GM04504 (cell line): ENCODE measurements at places on chromosomes 11 and 22.

GRCh38 chr11:12211331-12212065 is 101.1 kb downstream of the MICAL2 start:
- no peak for DNase-seq

- DNase-seq, result no peak
Observed at GRCh38 chr22:47631571-47632102, 869.2 kb downstream of the TBC1D22A start.

GRCh38 chr11:75899806-75900205 is 84.8 kb downstream of the UVRAG start:
- DNase-seq, result no peak

GRCh38 chr22:47059076-47059475 is 296.6 kb downstream of the TBC1D22A start:
- no peak for DNase-seq

- DNase-seq, result peak; percentile 8
Observed at GRCh38 chr11:32210556-32210955, 119.7 kb downstream of the RCN1 start.

DNA sequence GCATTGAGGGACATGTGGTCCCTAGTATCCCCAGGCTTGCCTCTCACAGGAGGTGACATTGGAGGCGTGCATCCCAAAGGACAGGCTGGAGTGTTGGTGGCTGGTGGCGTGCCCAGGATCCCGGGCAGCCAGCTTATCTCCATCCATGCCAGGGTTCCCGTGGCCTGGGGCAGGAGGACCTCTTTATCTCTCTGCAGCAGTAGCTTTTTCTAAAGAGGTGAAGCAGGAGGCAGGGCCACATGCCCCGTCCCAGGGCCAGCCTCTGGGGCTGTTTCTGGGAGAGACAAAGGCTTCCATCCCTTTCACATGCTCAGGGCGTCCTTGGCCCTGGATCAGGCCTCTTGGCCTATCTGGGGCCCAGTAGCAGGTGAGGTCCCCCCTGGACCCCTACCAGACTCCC is 19.7 kb downstream of the PARVG start:
- no peak for DNase-seq

DNA sequence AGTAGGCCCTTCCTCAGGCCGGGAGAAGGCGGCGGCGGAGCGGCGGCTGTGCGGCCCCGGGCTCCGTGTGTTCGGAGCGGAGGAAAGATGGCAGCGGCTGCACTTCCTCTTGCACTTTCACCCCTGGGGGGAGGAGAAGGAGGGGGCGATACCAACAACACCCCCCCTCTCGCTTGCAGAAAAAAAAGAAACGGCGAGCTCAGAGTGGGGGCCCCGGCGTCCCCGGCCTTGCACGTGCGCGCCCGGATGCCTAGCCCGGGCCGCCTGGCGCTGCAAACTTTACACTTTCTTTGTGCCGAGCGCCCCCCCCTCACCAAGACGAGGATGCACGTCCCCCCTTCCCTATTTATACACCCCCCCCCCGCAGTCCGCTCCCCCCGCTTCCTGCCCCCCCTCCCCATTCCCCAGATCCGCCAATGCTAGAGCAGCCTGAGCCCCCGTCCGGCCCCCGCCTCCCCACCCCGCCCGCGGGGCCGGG is at the start of gene PATZ1:
TSS of gene PATZ1 (minus strand) at position 92 of the 478 bp plus-strand sequence. CDS start 744 bp downstream, outside the sequence.
- DNase-seq, result no peak

DNA sequence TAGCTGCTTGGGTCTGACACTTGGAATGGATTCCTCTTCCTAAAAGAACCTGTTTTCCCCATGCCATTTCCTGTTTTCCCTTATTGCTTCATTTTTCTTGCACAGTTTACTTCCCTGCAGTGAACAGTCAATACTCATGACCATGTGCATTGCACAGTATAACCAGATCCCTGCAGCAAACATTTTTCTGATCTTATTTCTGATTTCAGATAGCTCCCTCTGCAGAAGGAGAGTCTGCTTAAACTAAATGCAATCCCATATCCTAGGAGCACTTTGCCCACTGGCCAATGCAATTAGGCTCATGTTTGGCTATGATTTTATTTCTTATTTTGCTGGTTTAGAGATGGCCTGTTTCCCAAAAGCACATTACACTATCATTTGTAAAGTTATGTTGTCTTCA is 96.7 kb upstream of the CD44 start:
- DNase-seq, result no peak

DNA sequence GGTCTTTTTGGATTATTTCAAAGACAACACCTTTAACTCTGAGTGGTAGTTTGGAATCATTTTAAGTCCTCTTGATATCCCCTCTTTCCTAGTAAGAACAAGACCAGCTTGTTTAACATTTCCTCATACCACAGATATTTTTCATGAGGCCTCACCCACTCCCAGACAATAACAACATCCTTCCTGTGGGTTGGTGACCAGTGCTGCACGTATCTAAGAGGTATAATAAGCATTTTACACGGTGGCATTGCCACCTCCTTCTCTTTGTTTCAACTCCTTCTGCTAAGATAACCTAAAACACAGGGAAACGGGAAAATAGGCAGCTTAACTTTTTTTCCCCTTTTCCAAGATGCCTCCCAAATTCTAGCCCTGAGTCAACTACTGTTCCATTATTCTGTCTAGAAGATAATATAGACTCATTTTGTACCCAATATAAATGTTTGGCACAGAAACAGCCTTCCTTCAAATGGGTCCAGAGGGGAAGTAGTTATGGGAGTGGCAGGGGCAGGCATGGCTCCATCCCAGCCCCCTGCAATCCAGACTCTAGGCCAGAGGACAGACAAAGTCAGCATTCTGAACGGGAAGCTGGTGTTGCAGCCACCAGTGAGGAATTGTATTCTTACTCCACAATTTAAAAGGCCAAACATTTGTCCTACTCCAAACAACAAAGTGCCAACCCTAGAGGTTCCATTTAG is 28.5 kb downstream of the MAML2 start:
- no peak for DNase-seq

DNA sequence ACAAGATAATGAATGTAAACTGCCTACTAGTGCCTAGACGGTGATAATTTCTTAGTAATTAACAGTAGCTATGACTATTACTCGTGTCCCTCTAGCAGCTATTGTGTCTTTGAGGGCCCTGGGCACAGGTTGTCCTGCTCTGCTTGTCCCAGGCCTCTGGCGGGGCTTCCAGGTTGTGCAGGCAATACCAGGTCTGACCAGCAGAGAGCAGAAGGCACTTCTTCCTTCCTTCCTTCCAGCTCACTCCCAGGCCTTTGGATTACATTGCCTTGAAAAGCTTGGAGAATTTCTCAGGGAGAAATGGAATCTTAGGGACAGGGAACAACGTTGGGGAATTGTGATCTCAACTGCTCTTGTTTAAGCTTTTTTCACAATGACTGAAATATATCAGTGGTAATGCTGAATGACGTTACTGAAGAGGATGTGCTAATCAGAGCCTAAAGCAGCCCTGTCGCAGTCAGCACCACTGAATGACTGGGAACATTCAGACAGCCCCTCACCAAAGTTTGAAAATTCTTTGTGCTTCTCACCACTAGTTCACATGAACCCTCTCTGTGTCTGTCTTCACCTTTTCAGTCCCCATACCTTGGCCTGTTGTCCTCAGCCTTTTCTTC is 8.4 kb upstream of the CCKBR start:
- DNase-seq, result no peak

- no peak for DNase-seq
Observed at GRCh38 chr11:29272019-29272654, 744.7 kb downstream of the KCNA4 start.

DNA sequence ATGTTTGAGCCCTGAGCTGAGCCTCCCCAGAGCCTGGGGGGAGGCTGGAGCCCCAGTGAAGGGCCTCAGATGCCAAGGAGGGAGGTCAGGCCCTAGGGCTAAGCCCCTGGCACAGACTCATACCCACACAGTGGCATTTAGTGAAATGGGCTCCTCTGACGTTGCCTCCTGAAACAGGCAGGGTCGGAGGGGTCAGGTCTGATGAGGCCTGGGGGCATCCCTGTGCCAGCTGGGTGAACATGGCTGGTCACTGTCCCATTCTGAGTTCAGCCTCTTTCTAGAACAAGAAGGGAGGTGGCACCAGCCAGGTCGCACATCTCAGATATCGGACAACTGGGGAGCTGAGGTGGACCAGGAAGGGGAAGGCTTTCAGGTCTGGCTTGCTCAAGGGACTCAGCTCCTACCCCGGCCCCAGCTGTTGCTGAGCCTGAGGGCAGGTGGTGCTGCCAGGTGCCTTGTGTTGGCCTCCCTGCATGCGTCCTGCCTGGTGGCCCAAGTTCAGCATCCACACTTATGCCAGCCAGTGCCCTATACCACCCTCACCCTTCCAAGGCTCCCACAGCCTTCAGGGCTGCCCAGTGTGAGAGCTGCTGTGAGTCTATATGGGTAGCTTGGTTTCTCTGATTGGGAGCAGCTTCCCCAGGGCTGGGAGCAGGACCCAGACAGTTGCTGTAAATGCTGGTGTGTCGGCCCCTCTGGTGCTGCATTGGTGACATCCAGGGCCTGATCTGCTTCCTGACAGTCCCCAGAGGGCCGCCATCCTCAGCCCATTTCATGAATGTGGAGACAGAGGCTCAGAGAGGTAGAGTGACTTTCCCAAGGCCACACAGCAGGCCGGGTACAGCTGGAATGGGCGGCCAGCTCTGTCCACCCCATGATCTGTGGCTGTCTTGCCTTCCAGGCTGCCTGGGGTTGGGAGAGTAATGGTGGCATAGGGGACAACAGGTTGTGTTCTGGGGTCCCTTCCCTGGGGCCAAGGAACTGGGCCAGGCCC is 32.8 kb upstream of the PPARA start:
- DNase-seq, result no peak

DNA sequence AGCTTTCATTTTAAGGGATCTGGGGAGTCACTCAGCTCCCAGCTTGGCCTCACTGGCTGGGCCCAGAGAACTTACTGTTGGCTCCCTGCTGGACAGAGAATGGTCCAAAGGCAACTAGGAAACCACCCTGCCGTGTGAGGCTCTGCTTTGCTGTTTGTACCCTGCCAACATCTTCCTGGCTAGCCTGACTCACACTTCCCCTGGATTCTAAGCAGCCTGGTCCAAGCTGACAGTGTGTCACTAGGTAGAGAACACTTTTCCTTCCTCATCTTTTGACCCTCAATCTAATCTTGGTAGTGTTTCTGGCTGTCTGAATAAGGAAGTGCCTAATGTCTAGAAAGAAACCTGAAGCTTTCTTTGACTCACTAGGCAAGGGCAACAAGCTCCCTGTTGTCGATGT is 76.7 kb downstream of the FAR1 start:
- no peak for DNase-seq

GRCh38 chr22:42860968-42861367 is 3.9 kb upstream of the ARFGAP3 start:
- no peak for DNase-seq

GRCh38 chr11:109914809-109915653 is 178.2 kb upstream of the ZC3H12C start:
- DNase-seq, result peak; percentile 11

DNA sequence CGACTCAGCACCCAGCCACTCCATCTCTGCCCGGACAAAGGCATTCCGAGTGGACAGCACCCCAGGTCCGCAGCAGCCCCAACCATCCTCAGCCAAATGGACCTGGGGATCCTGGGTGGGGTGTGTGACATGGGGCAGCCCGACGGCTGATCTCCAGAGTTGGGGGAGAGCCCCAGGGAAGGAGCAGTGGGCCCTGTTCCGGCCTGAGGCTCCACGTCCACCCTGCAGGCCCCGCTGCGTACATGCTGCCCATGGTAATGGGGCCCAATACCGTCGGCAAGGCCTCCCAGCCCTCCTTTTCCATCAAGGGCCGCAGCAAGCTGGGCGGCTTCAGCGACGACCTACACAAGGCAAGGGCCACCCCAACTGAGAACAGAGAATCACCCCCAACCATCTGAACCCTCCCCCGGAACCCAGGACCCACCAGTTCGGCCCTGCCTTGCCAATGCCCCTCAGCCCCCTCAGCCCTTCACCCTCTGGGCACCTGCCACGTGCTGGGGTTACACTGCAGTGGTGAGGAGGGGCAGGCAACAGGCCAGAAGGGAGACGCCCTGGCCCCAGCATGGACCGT is 5.4 kb downstream of the SCGB1C1 start:
- DNase-seq, result no peak

GRCh38 chr11:134763030-134763388 is 351.0 kb upstream of the B3GAT1 start:
- DNase-seq, result no peak

GRCh38 chr11:34404280-34404679 is 34.5 kb upstream of the CAT start:
- DNase-seq, result no peak

- DNase-seq, result no peak
Observed at GRCh38 chr11:3177931-3178330, 12.8 kb upstream of the OSBPL5 start.

DNA sequence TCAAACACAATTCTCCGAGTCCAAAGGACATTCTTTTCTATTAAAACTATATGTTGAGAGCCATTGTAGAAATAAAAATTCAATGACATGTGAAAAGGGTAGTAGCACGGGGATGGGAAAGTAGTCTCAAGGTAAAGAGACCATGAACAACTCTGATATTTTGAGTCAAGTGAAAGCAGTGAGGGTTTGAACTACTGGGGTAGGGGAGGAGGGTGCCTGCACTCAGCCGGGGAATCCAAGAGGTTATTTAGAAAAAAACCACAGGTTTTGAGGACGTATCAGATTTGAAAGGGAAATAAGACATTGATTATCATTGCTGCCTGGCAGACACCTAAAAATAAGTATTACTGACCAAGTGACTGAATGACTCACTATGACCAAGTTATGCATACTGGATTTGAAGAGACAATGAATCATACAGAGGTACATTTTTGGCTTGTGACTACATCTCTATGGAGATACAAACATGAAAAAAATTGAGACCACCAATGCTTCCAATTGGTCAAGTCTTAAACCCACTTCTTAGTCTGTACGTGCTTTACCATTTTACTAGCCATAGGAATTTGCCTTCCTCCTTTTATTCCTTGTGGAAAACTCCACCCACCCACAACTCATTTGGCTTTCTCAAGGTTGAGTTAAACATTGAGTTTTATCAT is 2.2 kb upstream of the OR52H1 start:
- DNase-seq, result peak; percentile 10

GRCh38 chr11:69923196-69923595 is 104.0 kb upstream of the FGF3 start:
- no peak for DNase-seq

GRCh38 chr22:42770941-42771647 is 50.4 kb upstream of the A4GALT start:
- no peak for DNase-seq

- DNase-seq, result peak; percentile 55
Observed at GRCh38 chr11:126914941-126915340, 85.6 kb downstream of the KIRREL3 start.

DNA sequence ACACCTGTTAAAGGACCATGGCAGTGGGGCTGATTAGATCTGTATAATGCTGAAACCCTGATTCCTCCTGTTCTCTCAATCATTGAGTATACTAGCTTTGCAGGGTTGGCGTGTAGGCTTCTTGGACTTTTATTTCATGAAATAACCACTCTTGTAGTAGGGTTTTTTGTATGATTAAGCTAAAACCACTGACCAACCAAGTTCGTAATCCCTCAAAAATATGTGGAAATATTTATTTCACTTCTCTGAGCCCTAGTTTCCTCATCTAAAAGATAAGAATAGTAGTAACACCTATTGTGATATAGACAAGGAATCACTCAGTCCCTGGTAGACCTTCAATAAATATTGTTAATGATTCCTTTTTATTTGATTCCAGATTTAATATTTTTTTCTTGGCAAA is 4.2 kb downstream of the API5 start:
- DNase-seq, result no peak
